ENCODE measurements at places on chromosomes 7 and 10. TPM values are rescaled to one million over a fixed set of nuclear protein-coding genes. Genes with fewer than 3 reads are reported as not detected.

- DNase-seq: no peak
These were observed 309.3 kb downstream of the TCERG1L start for GRCh38 chr10:131002031-131002861.

DNA sequence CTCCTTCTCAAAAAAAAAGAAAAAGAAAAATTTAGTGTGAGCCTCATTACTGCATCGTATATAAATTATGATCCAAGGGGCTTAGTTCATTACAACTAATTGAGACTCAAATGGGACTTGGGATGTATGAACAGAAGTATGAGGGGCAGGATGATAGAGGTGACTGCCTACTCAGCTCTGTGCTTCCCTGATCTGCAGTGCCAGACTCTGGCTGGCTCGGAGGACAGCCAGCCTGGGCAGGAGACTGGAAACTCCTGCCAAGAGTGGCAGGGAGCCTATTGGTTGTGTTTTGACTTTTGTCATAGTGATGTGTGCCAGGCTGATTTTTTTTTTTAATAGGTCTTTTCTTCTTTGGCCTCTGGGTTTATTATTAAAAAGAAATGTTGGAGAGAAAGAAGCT is 73.8 kb upstream of the GTF2IRD1 start:
- no peak for DNase-seq

GRCh38 chr7:21867226-21867625 is 78.5 kb downstream of the CDCA7L start:
- no peak for DNase-seq

GRCh38 chr7:72334066-72334465 is 78.1 kb downstream of the CALN1 start:
- no peak for DNase-seq

The CYP26C1 gene
- not detected for total RNA-seq

- DNase-seq: peak; percentile 42
These were observed 102.8 kb upstream of the ZNF438 start for GRCh38 chr10:31134311-31134952.

- peak; percentile 94 for DNase-seq
These were observed 55.8 kb upstream of the LANCL2 start for GRCh38 chr7:55309040-55309991.

The TCAF2 gene
- total RNA-seq: 37.2 TPM

The UCN3 gene
- total RNA-seq: not detected

- DNase-seq: no peak
These were observed 33.3 kb downstream of the EPHB4 start for GRCh38 chr7:100793806-100794660.

DNA sequence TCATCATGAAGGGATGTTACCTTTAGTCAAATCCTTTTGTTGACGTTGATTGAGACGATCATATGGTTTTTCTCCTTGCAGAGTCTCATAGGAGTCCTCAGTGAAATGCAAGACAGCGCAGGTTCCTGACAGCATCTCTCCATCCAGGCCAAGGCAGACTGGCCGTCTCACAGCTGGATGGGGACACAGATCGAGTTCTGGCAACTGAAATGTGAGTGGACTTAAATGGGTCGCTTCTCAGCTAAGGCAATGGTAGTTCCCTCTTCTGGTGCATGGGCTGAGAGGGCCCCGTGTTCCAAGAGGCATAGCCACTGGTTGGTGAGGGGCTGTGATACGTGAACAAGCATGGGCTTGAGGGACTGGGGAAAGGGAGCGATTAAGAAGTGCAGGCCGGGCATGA is 99.3 kb upstream of the CPXM2 start:
- DNase-seq: no peak

GRCh38 chr10:19656420-19657042 is 159.7 kb upstream of the PLXDC2 start:
- no peak for DNase-seq

- no peak for DNase-seq
These were observed 786 bp downstream of the CUEDC2 start for GRCh38 chr10:102431452-102432124.

DNA sequence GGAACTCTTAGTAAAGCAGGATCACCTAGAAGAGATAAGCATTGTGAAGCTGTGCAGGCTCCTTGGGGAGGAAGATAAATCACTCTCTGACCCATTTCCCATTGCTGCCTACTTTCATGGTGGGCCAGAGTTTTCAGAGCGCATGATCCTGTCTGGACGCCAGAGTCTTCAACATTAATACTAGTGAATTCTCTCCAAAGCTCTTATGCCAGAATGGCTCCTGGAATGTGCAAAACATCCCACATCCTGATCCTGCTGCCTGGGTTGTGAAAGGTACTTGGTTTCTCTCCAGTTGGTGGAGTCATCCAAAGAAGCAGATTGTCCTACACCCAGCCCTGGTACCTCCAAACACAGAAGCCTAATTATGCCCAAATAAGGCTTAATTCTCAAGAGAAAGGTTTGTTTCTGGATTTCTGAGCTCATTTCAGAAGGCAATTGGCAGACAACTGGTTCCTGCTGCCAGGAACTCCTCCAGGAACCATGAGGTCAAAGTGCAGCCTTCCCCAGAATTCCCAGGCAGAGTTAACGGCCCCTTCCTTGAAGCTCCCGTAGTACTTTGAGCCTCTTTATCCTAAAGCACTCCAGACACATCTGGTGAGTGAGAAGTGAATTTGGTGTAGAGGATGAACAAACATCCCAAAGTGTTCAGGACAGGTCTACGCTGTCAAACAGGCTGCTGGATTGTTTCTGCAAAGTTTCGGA is 495.2 kb downstream of the PLXNA4 start:
- no peak for DNase-seq

- DNase-seq: no peak
These were observed 6.7 kb upstream of the STK17A start for GRCh38 chr7:43576241-43576640.

- peak; percentile 24 for DNase-seq
These were observed 29.4 kb upstream of the SGMS1 start for GRCh38 chr10:50653142-50653541.

The COL13A1 gene
- not detected for total RNA-seq

The IRF5 gene
- 6.5 TPM for total RNA-seq

Measured in activated CD8-positive, alpha-beta T cell treated with anti-CD3 and anti-CD28 coated beads for 36 hours (primary cell).